Natural killer cell treated with Interleukin-12 subunit alpha and Interleukin-12 subunit beta and Interleukin-15 and Interleukin-18, amount 100 ng/mL, for 72 hours (primary cell): ENCODE measurements at places on chromosomes 6 and 20. TPM values are rescaled to one million over a fixed set of nuclear protein-coding genes. Genes with fewer than 3 reads are reported as not detected.
A peak's percentile ranks its signal among the peaks of the same experiment; 100 is the strongest.

The GPSM3 gene
- 131 TPM for total RNA-seq

The SLC26A8 gene
- 0.33 TPM for total RNA-seq

The EPPIN gene
- not detected for total RNA-seq

The RBPJL gene
- not detected for total RNA-seq

The CPNE5 gene
- 2.9 TPM for total RNA-seq

The COX4I2 gene
- not detected for total RNA-seq

The ADGB gene
- not detected for total RNA-seq

The MUCL3 gene
- not detected for total RNA-seq

The RSPH4A gene
- total RNA-seq: 0.95 TPM

The NFYA gene
- total RNA-seq: 27.7 TPM

The B3GAT2 gene
- total RNA-seq: not detected

The XKR7 gene
- not detected for total RNA-seq

DNA sequence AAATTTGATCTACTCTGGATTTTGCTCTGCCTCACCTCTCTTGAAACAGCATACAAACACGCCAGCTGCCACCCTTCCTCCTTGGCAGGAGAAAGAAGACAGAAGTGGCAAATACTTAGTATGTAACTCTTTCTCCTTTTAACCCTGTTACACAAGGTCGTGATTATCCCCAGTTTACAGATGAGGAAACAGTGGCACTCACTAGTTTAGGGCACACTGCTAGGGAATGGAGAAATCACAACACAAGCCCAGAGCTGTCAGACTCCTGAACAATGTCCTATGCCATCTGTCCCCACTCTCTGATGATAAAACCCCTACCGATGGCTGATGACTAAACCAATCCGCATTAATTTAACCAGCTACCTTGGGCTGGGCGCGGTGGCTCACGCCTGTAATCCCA is 79.7 kb downstream of the FGD2 start:
- no peak for DNase-seq
- no peaks in the 10 kb centered on the region for H3K36me3 ChIP-seq
- H3K27ac ChIP-seq: no peak overlapping the region
- H3K4me1 ChIP-seq: peaks cover 9% of the 10 kb centered on the region
- H3K27me3 ChIP-seq: no peaks in the 10 kb centered on the region
- no peak overlapping the region for H3K4me3 ChIP-seq

GRCh38 chr6:139920776-139921100 is 546.3 kb upstream of the CITED2 start:
- no peak overlapping the region for H3K27ac ChIP-seq
- H3K27me3 ChIP-seq: peaks cover 44% of the 10 kb centered on the region
- no peaks in the 10 kb centered on the region for H3K36me3 ChIP-seq

GRCh38 chr20:31500527-31500926 is 13.7 kb upstream of the HM13 start:
- no peaks in the 10 kb centered on the region for H3K36me3 ChIP-seq
- H3K4me1 ChIP-seq: peaks cover 6% of the 10 kb centered on the region
- DNase-seq: no peak
- H3K27ac ChIP-seq: no peak overlapping the region
- no peak overlapping the region for H3K4me3 ChIP-seq

GRCh38 chr20:49821870-49822331 is 9.3 kb downstream of the SLC9A8 start:
- peaks cover 16% of the 10 kb centered on the region for H3K36me3 ChIP-seq
- H3K4me3 ChIP-seq: no peak overlapping the region
- H3K27me3 ChIP-seq: no peaks in the 10 kb centered on the region
- peak overlapping the region; percentile 86 for H3K27ac ChIP-seq
- peaks cover 30% of the 10 kb centered on the region for H3K4me1 ChIP-seq
- DNase-seq: no peak

GRCh38 chr6:6746333-6746969 is 157.9 kb downstream of the LY86 start:
- no peaks in the 10 kb centered on the region for H3K36me3 ChIP-seq
- peaks cover 13% of the 10 kb centered on the region for H3K27me3 ChIP-seq
- H3K27ac ChIP-seq: no peak overlapping the region
- H3K4me3 ChIP-seq: no peak overlapping the region
- DNase-seq: no peak
- peaks cover 3% of the 10 kb centered on the region for H3K4me1 ChIP-seq

DNA sequence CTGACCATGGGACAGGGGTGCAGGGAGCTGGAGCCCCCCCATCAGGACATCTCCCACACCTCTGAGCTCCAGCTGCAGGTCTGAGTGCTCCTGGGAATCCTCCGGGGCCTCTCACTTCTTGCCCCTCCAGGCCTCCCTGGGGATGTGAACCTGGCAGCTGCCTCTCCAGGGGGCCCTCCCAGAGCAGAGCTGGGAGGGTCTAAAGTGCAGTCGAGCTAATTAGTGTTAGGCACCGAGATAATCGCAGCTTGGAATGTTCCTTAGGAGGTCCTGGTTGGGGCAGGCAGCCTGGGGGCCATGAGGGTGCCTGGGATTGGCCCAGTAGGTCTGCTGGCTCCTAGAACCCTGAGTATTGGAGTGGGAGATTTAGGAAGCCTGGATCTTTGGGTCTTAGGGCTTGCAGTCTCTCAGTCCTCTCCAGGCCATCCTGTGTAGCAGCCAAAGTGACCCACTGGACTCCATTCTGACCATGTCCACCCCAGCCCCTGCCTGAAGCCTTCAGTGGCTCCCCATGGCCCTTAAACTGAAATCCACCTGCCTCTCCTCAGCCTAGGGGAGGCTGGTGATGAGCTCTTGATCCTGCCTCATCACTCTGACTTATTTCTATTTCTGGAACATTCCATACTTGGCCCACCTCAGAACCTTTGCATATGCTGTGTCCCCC is 26.0 kb downstream of the CEBPB start:
- H3K27me3 ChIP-seq: peaks cover 21% of the 10 kb centered on the region
- no peaks in the 10 kb centered on the region for H3K36me3 ChIP-seq
- DNase-seq: no peak

DNA sequence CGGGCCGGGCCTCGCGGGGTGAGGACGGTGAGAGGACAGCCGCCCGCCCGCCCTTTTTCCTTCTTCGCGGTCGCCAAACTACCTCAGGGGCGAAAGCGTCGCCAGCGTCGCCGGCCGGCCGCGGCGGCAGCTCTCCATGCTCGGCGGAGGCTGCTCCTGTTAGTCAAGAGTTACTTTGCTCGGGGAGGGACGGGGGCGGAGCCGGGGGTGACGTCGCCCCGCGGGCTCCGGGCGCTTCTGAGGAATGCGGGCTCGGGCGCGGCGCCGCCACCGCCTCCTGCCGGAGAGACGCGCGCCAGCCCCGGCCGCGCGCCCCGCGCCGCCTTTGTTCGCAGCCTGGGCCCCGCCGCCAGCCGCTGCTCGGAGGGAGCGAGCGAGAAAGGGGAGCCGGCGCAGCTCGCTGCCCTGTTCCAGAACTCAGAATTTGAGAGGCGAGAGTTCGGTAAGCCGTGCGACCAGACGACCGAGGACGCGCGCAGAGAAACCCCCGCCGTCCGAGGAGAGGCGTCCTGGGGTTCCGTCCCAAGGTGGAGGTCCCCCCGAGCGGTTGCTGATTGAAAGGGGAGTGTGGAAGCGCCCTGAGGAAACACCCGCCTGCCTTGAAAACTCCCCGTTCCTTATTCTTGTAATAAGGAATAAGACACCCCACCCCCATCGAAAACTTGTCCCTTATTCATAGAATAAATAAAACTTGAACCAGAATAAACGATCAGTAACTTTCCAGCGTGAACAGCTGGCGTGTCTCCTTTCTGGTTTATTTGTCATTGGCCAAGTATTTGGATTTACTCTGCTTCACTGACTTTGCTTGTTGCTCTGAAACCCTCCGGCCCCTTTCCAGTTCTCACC is at the start of gene PTPRK:
Gene PTPRK, minus strand, starts transcription at position 164 of the 846 bp plus-strand sequence. CDS start 241 bp downstream, outside the sequence.
- no peaks in the 10 kb centered on the region for H3K36me3 ChIP-seq
- peak; percentile 77 for DNase-seq
- no peak within 1 kb of the TSS for H3K27ac ChIP-seq
- peak within 1 kb of the TSS; percentile 85 for H3K4me3 ChIP-seq
- peaks cover 13% of the 10 kb centered on the region for H3K4me1 ChIP-seq
- H3K27me3 ChIP-seq: peaks cover 39% of the 10 kb centered on the region

DNA sequence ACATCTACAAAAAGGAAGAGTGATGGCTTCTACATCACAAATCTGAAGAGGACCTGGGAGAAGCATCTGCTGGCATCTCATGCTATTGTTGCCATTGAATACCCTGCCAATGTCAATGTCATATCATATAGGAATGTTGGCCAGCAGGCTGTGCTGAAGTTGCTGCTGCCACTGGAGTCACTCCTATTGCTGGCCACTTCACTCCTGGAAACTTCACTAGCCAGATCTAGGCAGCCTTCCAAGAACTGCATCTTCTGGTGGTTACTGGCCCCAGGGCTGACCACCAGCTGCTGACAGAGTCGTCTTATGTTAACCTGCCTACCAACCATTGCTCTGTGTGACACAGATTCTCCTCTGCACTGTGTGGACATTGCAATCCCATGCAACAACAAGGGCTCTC is 111.8 kb downstream of the PERP start:
- H3K4me3 ChIP-seq: no peak overlapping the region
- DNase-seq: no peak
- no peak overlapping the region for H3K27ac ChIP-seq
- peaks cover 7% of the 10 kb centered on the region for H3K36me3 ChIP-seq
- peaks cover 3% of the 10 kb centered on the region for H3K4me1 ChIP-seq

GRCh38 chr6:24845578-24845977 is 46.9 kb upstream of the ARMH2 start:
- no peak for DNase-seq
- peaks cover 34% of the 10 kb centered on the region for H3K36me3 ChIP-seq
- H3K27me3 ChIP-seq: no peaks in the 10 kb centered on the region
- H3K4me1 ChIP-seq: peaks cover 2% of the 10 kb centered on the region

- no peaks in the 10 kb centered on the region for H3K4me1 ChIP-seq
- no peak overlapping the region for H3K27ac ChIP-seq
- no peak overlapping the region for H3K4me3 ChIP-seq
- H3K27me3 ChIP-seq: no peaks in the 10 kb centered on the region
Observed at GRCh38 chr20:40863355-40863919, 165.2 kb upstream of the TOP1 start.

GRCh38 chr20:45456632-45457031 is 12.9 kb upstream of the WFDC2 start:
- no peak overlapping the region for H3K27ac ChIP-seq
- no peak for DNase-seq
- peaks cover 5% of the 10 kb centered on the region for H3K27me3 ChIP-seq
- H3K4me3 ChIP-seq: no peak overlapping the region

- no peak for DNase-seq
- H3K27me3 ChIP-seq: peaks cover 11% of the 10 kb centered on the region
- no peak overlapping the region for H3K4me3 ChIP-seq
- H3K4me1 ChIP-seq: peaks cover 5% of the 10 kb centered on the region
- H3K36me3 ChIP-seq: no peaks in the 10 kb centered on the region
Observed at GRCh38 chr6:4139272-4139671, 3.9 kb upstream of the ECI2 start.

GRCh38 chr6:128597956-128598355 is 77.6 kb upstream of the PTPRK start:
- H3K4me1 ChIP-seq: no peaks in the 10 kb centered on the region
- no peak overlapping the region for H3K27ac ChIP-seq

GRCh38 chr20:59211208-59211765 is 47.7 kb downstream of the ZNF831 start:
- no peak overlapping the region for H3K4me3 ChIP-seq
- no peaks in the 10 kb centered on the region for H3K36me3 ChIP-seq
- no peaks in the 10 kb centered on the region for H3K27me3 ChIP-seq
- DNase-seq: no peak
- no peak overlapping the region for H3K27ac ChIP-seq
- H3K4me1 ChIP-seq: peaks cover 23% of the 10 kb centered on the region

GRCh38 chr6:44739181-44739580 is 351.7 kb downstream of the CDC5L start:
- H3K36me3 ChIP-seq: no peaks in the 10 kb centered on the region
- peak overlapping the region; percentile 66 for H3K27ac ChIP-seq
- no peak overlapping the region for H3K4me3 ChIP-seq
- H3K27me3 ChIP-seq: no peaks in the 10 kb centered on the region
- DNase-seq: no peak

- no peak for DNase-seq
- H3K27me3 ChIP-seq: peaks cover 9% of the 10 kb centered on the region
- no peaks in the 10 kb centered on the region for H3K36me3 ChIP-seq
- H3K4me3 ChIP-seq: no peak overlapping the region
- H3K4me1 ChIP-seq: no peaks in the 10 kb centered on the region
Observed at GRCh38 chr20:1741309-1742048, 83.9 kb upstream of the SIRPG start.

DNA sequence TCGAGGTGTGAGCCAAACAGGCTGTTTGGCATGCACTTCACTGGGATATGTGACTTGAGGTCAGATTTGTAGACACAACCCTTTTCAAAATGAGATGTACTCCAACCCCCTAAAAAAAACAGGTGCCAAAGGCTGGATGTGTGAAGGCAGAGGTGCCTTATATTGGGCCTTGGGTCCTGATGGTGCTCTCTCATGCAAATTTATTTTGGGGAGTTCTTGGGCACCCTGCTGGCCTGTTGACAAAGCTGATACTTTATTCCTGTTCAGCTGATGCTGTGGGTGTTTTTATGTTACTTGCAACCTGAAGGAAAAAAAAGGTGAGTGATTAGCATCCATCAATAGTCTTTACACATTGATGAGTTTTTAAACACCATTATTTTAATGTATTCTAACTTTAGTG is 121.5 kb downstream of the DNAH8 start:
- H3K27me3 ChIP-seq: peaks cover 17% of the 10 kb centered on the region
- no peak overlapping the region for H3K4me3 ChIP-seq
- H3K27ac ChIP-seq: no peak overlapping the region
- DNase-seq: no peak
- H3K36me3 ChIP-seq: no peaks in the 10 kb centered on the region
- H3K4me1 ChIP-seq: no peaks in the 10 kb centered on the region

- no peaks in the 10 kb centered on the region for H3K4me1 ChIP-seq
- H3K4me3 ChIP-seq: no peak overlapping the region
- no peak for DNase-seq
Observed at GRCh38 chr6:167540796-167541195, 215.9 kb downstream of the TTLL2 start.

GRCh38 chr6:31776989-31777666 is at the start of gene VWA7:
VWA7 (minus strand) TSS chr6:31777328; CDS start chr6:31776779, 549 bp downstream.
- H3K27ac ChIP-seq: peak within 1 kb of the TSS; percentile 79
- peak within 1 kb of the TSS; percentile 16 for H3K4me3 ChIP-seq
- peaks cover 19% of the 10 kb centered on the region for H3K4me1 ChIP-seq
- H3K27me3 ChIP-seq: no peaks in the 10 kb centered on the region

- H3K36me3 ChIP-seq: no peaks in the 10 kb centered on the region
- H3K4me1 ChIP-seq: no peaks in the 10 kb centered on the region
- no peak overlapping the region for H3K27ac ChIP-seq
- DNase-seq: no peak
- H3K27me3 ChIP-seq: peaks cover 19% of the 10 kb centered on the region
Observed at GRCh38 chr20:16580620-16581019, 7.4 kb upstream of the KIF16B start.

GRCh38 chr6:36121787-36122494 is 8.4 kb upstream of the MAPK13 start:
- peak overlapping the region; percentile 98 for H3K4me3 ChIP-seq
- DNase-seq: no peak
- H3K4me1 ChIP-seq: peaks cover 95% of the 10 kb centered on the region
- peaks cover 5% of the 10 kb centered on the region for H3K36me3 ChIP-seq
- H3K27me3 ChIP-seq: no peaks in the 10 kb centered on the region
- H3K27ac ChIP-seq: peak overlapping the region; percentile 99

DNA sequence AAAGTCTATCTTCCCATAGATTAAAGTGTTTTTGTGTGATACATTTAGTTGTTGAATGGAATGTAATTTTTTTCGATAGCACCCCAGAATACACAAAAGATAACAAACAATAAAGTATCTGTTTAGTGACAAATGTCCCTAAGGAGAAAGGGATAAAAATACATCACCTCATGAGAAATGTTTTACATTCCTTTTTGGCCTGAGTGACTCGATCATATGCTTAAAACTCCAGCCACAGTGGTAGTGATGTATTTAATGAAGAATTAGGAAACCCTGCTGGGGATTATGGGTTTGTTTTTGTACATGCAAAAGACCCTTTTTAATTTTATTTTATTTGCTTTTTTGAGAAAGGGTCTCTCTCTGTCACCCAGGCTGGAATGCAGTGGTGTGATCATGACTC is 4.3 kb upstream of the SGK1 start:
- H3K27me3 ChIP-seq: peaks cover 28% of the 10 kb centered on the region
- peaks cover 5% of the 10 kb centered on the region for H3K36me3 ChIP-seq
- H3K4me1 ChIP-seq: peaks cover 11% of the 10 kb centered on the region
